Endothelial cell (in vitro differentiated cells): ENCODE measurements at places on chromosomes 11 and 22. TPM values are rescaled to one million over a fixed set of nuclear protein-coding genes. Genes with fewer than 3 reads are reported as not detected.

The TOP3B gene
- 55.6 TPM for total RNA-seq

- no peak overlapping the region for H3K27ac ChIP-seq
- no peak for DNase-seq
- no peak overlapping the region for H3K4me3 ChIP-seq
- H3K36me3 ChIP-seq: peaks cover 4% of the 10 kb centered on the region
- peaks cover 22% of the 10 kb centered on the region for H3K4me1 ChIP-seq
- peaks cover 26% of the 10 kb centered on the region for H3K27me3 ChIP-seq
Measured at GRCh38 chr11:8083871-8084281, 2.9 kb downstream of the TUB start.

GRCh38 chr22:41596776-41597634 is 7.4 kb upstream of the PMM1 start:
- H3K27ac ChIP-seq: no peak overlapping the region
- H3K4me3 ChIP-seq: no peak overlapping the region
- H3K36me3 ChIP-seq: peaks cover 5% of the 10 kb centered on the region
- no peaks in the 10 kb centered on the region for H3K4me1 ChIP-seq

DNA sequence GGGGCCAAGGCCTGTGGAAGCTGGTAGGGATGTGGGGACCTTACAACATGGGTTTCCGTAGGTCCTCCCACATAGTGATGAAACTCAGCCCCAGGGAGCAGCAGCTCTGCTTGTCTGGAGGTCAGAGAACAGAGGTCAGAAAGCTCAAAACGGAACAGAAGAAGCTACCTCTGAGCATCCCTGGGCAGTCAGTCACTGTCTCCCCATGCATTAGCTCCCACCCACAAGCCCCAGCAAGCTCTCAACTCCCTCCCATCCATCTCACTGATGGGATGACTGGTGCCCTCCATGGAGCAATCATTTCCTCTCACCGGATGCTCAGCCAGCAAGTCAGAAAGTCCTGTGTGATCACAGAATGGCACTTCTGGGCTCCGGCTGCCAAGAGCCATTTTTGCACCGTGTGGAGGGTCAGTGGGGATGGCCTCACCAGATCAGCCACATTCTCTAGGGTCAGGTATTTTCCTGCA is 1.9 kb downstream of the TPP1 start:
- H3K4me1 ChIP-seq: no peaks in the 10 kb centered on the region
- no peak for DNase-seq
- peaks cover 6% of the 10 kb centered on the region for H3K27me3 ChIP-seq
- H3K27ac ChIP-seq: no peak overlapping the region
- H3K36me3 ChIP-seq: peaks cover 13% of the 10 kb centered on the region
- H3K4me3 ChIP-seq: no peak overlapping the region

DNA sequence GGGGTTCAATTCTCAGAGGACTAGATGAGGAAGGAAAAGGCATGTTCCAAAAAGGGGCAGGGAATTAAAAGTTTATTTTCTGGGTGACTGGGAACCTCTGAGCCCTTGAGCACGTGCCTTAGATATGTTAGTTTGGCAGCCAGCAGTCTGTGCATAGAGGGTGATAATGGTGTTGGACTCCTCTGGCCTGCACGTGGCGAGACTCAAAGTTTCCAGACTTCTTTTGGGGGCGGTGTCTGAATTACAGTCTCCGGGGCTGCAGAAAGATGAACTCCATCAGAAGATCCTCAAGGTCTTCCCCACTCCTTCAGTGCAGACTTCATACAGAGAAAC is 861 bp upstream of the ZNRF3 start:
- H3K4me1 ChIP-seq: peaks cover 19% of the 10 kb centered on the region
- DNase-seq: peak; percentile 12
- peak overlapping the region; percentile 92 for H3K4me3 ChIP-seq
- no peaks in the 10 kb centered on the region for H3K36me3 ChIP-seq

The AP5B1 gene
- total RNA-seq: 3.4 TPM

GRCh38 chr22:23544852-23545251 is 35.2 kb downstream of the IGLL1 start:
- no peak for DNase-seq
- H3K4me3 ChIP-seq: peak overlapping the region; percentile 11
- H3K27ac ChIP-seq: no peak overlapping the region

The MOGAT2 gene
- not detected for total RNA-seq

GRCh38 chr11:92628401-92629292 is 340.8 kb upstream of the MTNR1B start:
- peaks cover 13% of the 10 kb centered on the region for H3K4me1 ChIP-seq
- H3K4me3 ChIP-seq: no peak overlapping the region

- peak overlapping the region; percentile 88 for H3K27ac ChIP-seq
- H3K36me3 ChIP-seq: peaks cover 3% of the 10 kb centered on the region
- H3K4me3 ChIP-seq: peak overlapping the region; percentile 92
- H3K4me1 ChIP-seq: peaks cover 17% of the 10 kb centered on the region
Measured at GRCh38 chr11:67117672-67118180, 1.3 kb upstream of the KDM2A start.

- no peak overlapping the region for H3K27ac ChIP-seq
- DNase-seq: no peak
- H3K4me1 ChIP-seq: no peaks in the 10 kb centered on the region
Measured at GRCh38 chr11:76397383-76397782, 16.3 kb downstream of the GVQW3 start.

DNA sequence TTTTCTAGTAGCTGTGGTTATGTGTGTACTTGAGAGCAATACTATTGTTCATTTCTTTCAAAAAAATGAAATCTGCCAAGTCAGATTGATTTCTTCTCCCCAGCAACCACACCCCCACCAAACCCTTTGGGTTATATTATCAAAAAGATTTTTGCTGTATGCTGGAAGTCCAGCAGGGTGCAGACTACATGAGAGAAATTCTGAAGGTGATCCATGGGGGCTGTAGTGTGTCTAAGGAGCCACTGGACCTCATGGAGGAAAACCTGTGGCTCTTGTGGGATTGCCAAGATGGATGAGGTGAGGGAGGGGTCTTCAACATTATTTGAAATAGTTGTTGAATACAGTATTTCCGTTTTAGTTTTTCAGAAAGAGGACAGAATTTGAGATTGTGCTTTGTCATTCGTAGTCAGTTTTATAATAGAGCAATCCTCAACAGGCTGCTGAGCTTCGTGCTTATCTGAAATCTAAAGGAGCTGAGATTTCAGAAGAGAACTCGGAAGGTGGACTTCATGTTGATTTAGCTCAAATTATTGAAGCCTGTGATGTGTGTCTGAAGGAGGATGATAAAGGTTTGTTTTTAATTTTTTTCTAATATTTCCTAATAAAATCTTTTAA is 3.1 kb downstream of the EIF3M start:
- peaks cover 11% of the 10 kb centered on the region for H3K36me3 ChIP-seq
- peaks cover 17% of the 10 kb centered on the region for H3K4me1 ChIP-seq
- H3K27ac ChIP-seq: peak overlapping the region; percentile 10
- peaks cover 2% of the 10 kb centered on the region for H3K27me3 ChIP-seq

The EMID1 gene
- 25.5 TPM for total RNA-seq

DNA sequence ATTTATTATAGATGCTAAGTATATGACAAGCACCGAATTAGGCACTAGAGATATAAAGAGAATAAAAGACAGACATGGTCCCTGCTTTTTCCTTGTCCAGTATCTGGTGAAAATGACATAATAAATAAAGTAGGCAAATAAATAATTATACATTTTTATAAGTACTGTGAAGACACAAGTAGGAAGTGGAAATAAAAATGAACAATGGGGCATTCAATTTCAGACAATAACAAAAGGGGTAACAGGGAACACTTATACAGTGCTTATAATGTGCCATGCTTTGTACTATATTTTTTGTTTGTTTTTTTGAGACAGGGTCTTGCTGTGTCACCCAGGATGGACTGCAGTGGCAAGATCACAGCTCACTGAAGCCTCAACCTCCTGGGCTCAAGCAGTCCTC is 4.3 kb downstream of the KBTBD3 start:
- no peaks in the 10 kb centered on the region for H3K36me3 ChIP-seq
- no peak overlapping the region for H3K27ac ChIP-seq
- peaks cover 3% of the 10 kb centered on the region for H3K27me3 ChIP-seq
- no peak overlapping the region for H3K4me3 ChIP-seq

GRCh38 chr11:114057147-114057546 is 2.4 kb upstream of the ZBTB16 start:
- no peaks in the 10 kb centered on the region for H3K36me3 ChIP-seq
- DNase-seq: no peak
- H3K27me3 ChIP-seq: peaks cover 14% of the 10 kb centered on the region
- H3K4me3 ChIP-seq: no peak overlapping the region
- H3K27ac ChIP-seq: no peak overlapping the region

- peaks cover 37% of the 10 kb centered on the region for H3K4me1 ChIP-seq
- H3K36me3 ChIP-seq: no peaks in the 10 kb centered on the region
- peaks cover 4% of the 10 kb centered on the region for H3K27me3 ChIP-seq
- no peak overlapping the region for H3K4me3 ChIP-seq
Measured at GRCh38 chr11:118212781-118213191, 12.0 kb downstream of the JAML start.

DNA sequence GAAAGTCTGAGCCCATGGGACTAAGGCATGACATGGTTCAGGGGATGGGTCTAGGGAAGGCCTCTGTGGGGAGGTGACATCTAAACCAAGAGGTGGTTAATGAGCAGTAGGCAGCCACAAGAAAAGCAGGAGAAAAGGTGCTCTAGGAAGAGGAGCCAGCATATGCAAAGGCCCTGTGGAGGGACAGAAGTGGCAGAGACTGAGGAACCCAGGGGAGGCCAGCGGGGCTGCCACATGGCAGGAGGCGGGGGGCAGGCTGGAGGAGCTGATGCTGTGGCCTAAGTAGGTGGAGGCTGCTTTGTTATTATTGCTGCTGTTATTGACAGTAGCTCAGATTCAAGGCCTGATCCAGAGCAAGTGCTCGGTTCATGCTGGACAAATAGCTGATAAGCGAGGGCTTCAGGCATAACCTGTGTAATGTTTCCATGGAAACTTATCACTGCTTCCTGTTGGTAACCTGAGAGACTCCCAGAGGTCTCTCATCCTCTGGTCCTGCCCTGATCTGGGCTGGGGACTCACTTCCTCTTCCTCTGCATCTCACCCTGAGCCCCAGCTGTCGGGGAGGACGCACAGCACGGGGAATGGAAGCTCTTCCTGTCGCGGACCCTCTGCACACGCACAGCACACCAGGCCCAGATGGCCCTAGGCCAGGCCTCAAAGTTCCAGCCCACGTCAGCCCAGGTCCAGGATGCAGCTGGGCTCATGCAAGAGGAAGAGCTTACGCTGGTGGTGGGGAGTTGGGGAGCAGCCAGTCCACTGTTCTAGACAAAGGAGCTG is 75.2 kb upstream of the TP53I11 start:
- peak overlapping the region; percentile 97 for H3K27ac ChIP-seq
- peaks cover 34% of the 10 kb centered on the region for H3K4me1 ChIP-seq
- peaks cover 10% of the 10 kb centered on the region for H3K27me3 ChIP-seq
- H3K4me3 ChIP-seq: peak overlapping the region; percentile 62
- DNase-seq: peak; percentile 73
- H3K36me3 ChIP-seq: peaks cover 5% of the 10 kb centered on the region

- peaks cover 28% of the 10 kb centered on the region for H3K27me3 ChIP-seq
- H3K4me1 ChIP-seq: peaks cover 23% of the 10 kb centered on the region
- H3K36me3 ChIP-seq: peaks cover 4% of the 10 kb centered on the region
- no peak for DNase-seq
- H3K27ac ChIP-seq: no peak overlapping the region
Measured at GRCh38 chr11:124872280-124872679, 7.0 kb downstream of the ROBO3 start.

The KCNE3 gene
- 29.4 TPM for total RNA-seq

The SMTNL1 gene
- 45.2 TPM for total RNA-seq

- no peak for DNase-seq
- H3K27ac ChIP-seq: no peak overlapping the region
- no peaks in the 10 kb centered on the region for H3K36me3 ChIP-seq
- H3K4me1 ChIP-seq: no peaks in the 10 kb centered on the region
Measured at GRCh38 chr11:119941636-119942411, 196.1 kb downstream of the TRIM29 start.

The IRF7 gene
- 11.6 TPM for total RNA-seq

- no peaks in the 10 kb centered on the region for H3K36me3 ChIP-seq
- H3K4me3 ChIP-seq: no peak overlapping the region
- peaks cover 3% of the 10 kb centered on the region for H3K27me3 ChIP-seq
- no peak for DNase-seq
Measured at GRCh38 chr11:112652786-112653390, 308.3 kb upstream of the NCAM1 start.

The SLC22A8 gene
- not detected for total RNA-seq
